ENCODE measurements at places on chromosomes 1 and 21.

GRCh38 chr1:100413035-100413434 is 60.7 kb downstream of the CDC14A start:
- no peak for DNase-seq

DNA sequence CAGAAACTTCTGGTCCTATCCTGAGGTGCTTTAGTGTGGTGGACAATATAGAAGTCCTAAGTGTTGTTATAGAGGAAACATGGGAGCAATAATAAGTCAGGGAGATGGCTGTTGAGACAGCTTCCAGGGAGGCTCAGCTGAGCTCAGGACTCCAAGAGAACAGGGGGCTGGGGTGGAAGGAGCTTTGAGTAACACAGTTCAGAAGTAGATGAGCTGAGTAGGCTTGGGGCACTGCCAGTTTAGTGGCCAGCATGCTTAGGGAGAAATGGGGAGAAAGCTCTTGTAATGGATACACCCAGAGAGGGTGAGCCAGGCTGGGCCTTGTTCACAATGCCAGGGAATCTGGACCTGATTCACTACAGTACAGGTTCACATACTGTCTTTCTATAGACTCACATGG is 201.6 kb downstream of the DAB1 start:
- no peak for DNase-seq

- no peak for DNase-seq
Observed at GRCh38 chr1:246773213-246773641, 49.0 kb downstream of the SCCPDH start.

DNA sequence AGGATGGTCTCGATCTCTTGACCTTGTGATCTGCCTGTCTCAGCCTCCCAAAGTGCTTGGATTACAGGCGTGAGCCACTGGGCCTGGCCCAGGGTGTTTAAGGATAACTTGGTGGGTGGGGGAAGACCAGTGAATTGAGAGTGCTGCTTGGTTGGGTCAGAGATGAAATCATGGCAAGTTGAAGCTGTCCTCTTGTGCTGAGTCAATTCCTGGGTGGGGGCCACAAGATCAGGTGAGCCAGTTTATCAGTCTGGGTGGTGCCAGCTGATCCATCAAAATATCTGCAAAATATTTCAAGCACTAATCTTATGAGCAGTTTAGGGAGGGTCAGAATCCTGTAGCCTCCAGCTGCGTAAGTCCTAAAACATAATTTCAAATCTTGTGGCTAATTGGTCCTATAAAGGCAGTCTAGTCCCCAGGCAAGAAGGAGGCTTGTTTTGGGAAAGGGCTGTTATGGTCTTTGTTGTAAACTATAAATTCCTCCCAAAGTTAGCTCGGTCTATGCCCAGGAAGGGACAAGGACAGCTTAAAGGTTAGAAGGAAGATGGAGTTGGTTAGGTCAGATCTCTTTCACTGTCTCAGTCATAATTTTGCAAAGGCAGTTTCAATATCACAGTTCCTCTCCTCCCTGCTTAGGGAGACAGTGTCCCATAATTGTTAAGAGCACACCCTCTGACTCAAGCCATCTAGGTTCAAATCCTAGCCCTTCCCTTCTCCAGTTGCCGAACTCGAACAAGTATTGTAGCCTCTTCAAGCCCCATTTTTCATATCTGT is 66.8 kb upstream of the BACH1 start:
- no peak for DNase-seq

- no peak for DNase-seq
Observed at GRCh38 chr1:245234217-245235081, 79.7 kb downstream of the KIF26B start.

- DNase-seq: no peak
Observed at GRCh38 chr1:151759241-151759640, 4.1 kb downstream of the MRPL9 start.

DNA sequence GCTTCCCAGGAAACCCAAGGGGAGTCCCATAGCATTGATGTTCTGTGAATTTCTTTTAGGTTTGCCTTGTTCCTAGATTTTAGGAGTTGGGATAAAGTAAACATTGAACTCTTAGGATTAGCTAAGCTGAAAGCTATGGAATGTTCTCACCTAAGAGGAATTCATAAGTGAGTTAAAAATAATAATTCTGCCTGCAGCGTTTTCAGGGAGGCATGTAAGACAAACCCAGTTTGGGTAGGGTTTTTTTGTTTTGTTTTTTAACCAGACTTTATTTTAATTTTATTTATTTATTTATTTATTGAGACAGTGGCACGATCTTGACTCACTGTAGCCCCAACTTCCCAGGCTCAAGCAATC is 28.9 kb upstream of the CD101 start:
- DNase-seq: no peak

- no peak for DNase-seq
Observed at GRCh38 chr21:33155422-33155821, 74.3 kb upstream of the IFNAR2 start.

Data from femur (tissue), 1 donor.